ENCODE measurements at places on chromosomes 6 and 20. TPM values are rescaled to one million over a fixed set of nuclear protein-coding genes. Genes with fewer than 3 reads are reported as not detected.
A peak's percentile ranks its signal among the peaks of the same experiment; 100 is the strongest.

BEND3 gene
- 7.0 TPM for total RNA-seq

SLC22A1 gene
- total RNA-seq, result 1.2 TPM

SYNE1 gene
- total RNA-seq, result 197 TPM

ANKRD6 gene
- 34.3 TPM for total RNA-seq

DNA sequence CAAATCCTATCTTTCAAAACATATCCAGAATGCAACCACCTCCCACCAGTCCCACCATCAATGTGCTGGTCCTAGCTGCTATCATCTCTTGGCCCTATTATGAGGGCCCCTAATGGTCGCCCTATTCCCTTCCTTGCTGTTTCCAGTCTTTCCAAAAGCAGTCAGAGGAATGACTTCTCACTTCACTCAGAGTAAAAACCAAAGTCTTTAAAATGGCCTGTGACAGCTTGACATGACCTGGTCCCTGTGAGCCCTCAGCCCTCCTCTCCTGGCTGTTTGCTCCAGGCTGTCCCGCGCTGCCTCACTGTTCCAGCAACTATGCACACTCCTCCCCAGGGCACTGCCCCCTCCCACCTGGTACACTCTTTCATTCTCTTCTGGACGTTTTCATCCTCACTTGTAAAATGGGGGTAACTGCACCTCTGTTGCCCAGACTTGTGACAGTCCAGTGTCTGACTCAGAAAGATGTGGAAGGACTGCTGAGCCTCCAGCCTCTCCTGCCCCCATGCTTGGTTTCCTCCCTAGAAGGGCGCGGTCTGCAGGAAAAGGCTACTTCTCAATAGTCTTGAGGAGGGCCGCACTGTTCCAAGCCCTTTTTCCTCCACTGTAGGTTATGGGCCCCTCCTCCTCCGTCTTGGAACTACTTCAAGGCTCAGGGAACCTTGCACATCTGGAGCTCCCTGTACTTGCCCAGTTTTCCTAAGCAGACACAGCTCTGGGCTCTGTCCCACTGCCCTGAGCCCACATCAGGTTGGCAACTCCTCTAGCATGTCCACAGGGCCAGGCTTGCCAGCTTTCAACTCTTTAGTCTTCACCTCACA is 64.7 kb downstream of the MYH7B start:
- DNase-seq, result peak; percentile 20

DNA sequence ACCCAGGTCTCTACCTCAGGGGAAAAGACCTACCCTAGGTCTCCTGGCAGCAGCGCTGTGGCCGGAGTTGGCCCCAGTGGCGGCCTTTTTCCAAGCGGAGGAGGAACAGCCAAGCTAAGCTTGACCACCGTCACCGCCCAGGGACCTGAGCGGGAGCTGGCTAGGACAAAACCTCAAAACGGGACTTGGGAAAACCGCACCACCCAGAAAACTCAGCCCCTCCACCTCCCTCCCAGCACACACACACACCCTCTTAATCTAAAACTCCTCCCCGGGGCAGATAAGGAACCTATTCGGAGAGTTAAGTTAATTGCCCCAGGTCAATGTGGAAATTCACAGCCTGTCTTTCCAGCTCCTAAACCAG is 2.7 kb upstream of the TRERF1 start:
- no peak for DNase-seq

RAMACL gene
- total RNA-seq, result 7.8 TPM

DNA sequence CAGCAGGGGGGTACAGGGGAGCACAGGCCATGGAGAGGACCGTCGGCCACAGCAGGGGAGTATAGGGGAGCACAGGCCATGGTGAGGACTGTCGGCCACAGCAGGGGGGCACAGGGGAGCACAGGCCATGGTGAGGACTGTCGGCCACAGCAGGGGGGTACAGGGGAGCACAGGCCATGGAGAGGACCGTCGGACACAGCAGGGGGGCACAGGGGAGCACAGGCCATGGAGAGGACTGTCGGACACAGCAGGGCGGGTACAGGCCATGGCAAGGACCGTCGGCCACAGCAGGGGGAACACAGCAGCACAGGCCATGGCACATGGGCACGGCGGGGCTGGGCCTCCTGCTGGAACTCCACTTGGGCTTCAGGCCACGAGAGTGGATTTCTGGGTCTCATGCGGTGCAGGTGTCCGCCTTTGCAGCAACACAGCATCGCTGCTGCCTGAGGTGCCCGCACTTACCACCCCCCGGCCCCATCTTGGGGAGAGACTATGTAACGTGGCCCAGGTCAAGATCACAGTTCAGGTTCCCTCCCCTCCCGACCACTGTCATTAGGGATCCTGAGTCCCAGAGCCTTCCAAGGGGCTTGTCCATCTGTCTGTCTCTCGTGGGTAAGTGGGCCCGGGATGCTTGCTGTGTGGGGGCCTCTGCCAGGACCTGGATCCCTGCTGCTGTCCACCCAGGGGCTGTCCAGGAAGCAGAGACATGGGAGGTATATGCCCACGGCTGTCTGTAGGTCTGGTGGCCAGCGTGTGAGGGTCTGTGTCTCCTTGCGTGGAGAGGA is 2.5 kb downstream of the NPBWR2 start:
- DNase-seq, result peak; percentile 28

- no peak for DNase-seq
Observed at GRCh38 chr6:45929421-45930361, 86.0 kb downstream of the CLIC5 start.

DNA sequence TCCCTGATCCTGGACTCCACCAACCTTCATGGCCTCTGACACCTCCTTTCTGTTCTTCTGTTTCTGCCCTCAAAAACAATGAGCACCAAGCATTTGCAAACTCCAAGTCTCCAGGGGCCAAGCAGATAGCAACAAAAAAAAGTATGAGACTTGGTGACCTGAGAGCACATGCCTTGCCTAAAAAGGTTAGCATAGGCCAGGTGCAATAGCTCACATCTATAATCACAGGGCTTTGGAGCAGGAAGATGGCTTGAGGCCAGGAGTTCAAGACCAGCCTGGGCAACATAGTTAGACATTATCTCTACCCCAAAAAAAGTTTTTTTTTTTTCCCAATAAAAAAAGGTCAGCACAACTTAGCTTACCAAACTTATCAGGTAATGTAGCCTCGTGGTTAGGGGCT is 13.7 kb upstream of the HM13 start:
- no peak for DNase-seq

Measured in ureter (tissue), 1 donor.